GM23338 (cell line): ENCODE measurements at places on chromosomes 7 and 10.

GRCh38 chr10:119724593-119725516, 995 bp upstream of the INPP5F start:
- DNase-seq: peak; percentile 56

DNA sequence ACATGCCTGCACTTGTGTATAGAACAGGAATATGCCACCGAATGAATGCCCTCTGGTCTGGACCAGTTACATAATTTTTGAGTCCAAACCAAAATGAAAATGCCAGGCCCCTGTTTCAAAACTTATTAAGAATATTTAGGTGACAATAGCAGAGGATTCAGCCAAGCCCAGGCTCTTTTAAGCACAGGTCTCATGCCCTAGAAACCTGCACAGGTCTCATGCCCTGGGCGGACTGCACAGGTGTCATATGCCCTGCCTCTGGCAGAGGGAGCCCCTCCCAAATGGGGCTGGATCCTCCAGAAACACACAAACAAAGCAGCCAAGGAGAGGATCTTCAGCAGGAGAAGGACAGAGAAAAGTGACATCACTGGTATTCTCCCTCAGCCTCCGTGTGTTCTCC, 605.4 kb upstream of the NRP1 start:
- peak; percentile 24 for DNase-seq

DNA sequence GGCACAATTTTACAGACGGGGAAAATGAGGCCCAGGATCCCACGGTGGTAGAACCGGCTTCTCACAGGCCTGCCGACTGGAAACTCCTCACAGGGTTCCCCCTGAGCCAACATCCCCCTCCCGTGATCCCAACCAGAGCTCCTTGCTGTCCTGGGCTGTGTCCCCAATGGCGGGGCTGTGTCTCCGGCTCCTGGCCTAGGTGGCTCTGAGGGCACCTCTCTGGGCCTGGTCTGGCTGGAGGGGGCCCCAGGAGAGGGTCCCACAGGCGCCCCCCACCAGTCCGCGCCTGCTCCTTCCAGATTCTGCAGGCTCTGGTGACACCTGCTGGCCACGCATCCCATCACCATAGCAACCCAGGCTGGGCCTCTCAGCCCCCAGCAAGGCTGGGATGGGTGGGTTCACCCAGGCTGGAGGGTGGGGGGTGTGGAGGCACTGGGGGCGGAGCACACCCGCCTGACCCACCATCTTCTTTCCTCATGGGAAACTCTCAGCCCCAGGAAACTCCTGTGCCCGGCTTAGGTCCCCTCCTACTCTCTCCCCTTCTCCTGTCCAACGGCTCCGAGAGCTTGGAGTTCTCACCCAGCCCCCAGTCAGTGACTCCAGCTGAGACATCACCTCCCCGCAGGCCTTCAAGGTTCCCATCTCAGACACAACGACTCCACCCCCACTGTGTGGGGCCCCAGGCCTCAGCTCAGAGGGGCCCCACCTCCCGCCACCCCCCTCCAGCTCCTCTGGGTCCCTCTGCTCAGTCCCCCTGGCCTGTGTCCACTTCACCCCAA, 27.1 kb upstream of the TNRC18 start:
- peak; percentile 83 for DNase-seq

GRCh38 chr10:133441780-133442179, 12.0 kb upstream of the SCART1 start:
- no peak for DNase-seq

DNA sequence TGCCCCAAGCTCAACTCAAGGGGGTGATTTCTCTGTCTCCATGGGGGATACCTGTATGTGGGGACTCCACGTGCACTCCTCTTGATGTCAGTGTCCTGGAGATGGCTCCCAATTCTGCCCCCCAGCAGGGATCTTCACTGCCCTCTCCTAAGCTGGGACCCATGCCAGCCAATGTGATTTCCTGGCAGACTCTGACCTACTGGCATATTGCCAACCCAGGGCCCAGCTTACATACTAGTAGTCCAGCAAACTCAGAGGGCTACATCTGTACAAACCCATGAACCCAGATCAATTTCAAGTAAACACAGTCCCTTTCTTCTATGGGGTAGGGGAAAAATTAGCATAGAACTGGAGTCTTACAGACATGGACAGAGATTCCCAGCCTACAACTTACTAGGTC, 26.2 kb upstream of the BMPR1A start:
- DNase-seq: no peak

GRCh38 chr10:117609095-117609795, 66.7 kb downstream of the EMX2 start:
- DNase-seq: no peak

DNA sequence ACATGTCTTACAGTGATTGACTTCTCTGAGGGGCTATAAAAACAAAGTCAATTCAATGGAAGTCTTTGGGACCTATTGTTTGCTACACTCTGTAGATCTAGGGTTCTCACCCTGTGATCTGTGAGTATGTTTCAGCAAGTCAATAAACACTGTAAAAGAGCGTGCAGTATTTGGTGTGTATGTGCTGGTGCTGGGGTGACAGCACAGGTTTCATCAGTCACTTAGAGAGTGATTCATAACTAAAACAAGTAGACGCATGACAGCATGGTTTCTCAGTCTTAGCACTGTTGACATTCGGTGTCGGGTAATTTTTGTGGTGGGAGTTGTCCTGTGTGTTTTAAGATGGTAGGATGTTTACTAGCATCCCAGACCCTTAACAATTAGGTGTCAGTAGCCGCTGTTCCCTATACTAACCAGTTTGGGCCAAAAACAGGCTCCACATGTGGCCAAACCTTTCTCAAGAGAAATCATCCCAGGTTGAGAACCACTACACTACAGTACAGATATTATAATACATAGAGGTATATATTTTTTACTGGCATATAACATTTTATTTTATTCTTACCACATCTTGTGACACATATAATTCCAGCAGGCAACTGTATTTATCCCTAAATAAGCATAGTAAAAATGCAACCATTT, 411.8 kb downstream of the ARL4A start:
- DNase-seq: no peak

DNA sequence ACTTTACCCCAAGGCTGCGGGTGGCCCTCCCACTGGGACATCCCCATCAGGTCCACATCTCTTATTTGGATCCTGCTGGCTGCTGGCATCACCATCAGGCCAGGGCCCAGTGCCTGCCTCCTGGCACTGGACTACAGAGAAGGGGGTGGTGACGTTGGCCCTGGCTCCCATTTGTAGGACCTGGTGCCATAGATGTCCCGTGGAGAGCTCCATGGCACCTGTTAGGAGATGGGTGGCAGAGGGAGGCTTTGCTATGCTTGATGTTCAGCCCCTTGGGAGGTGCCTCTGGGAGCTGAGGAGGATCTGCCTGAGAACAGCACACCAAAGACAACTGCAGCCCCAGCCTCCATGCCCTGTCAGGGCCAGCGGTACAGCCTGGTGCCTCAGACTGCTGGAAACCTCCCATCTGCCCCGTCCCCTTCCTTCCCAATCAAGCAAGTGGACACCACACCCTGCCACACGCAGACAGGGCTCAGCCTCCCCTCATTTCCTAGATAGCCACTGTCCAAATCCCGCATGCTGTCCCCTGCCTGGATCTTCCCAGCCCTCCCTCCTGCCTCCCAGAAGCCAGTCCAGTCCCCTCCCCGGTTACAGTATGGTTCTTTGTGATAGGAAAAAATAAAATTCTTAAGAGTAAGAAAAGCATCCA, 230.0 kb upstream of the GRB10 start:
- no peak for DNase-seq

DNA sequence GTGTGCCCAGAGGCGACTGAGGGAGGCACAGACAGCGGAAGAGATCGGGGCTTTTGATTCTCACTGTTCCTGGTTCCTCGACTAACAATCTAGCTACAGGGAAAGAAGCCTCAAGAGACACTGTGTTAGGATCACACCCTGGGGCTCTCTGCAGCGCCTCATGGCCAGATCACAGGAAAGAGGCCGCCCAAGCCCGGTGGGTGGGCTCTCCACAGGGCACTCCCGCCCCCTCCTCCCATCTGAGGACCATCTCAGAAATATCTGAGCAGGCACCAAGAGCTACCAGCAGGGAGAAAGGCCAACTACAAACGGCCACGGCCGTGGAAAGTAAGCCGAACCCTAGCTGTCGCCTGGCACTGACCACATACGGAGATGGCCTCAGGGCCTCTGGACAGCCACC, 224.2 kb downstream of the MLLT10 start:
- no peak for DNase-seq

GRCh38 chr10:113235508-113235907, 285.5 kb downstream of the TCF7L2 start:
- DNase-seq: no peak

DNA sequence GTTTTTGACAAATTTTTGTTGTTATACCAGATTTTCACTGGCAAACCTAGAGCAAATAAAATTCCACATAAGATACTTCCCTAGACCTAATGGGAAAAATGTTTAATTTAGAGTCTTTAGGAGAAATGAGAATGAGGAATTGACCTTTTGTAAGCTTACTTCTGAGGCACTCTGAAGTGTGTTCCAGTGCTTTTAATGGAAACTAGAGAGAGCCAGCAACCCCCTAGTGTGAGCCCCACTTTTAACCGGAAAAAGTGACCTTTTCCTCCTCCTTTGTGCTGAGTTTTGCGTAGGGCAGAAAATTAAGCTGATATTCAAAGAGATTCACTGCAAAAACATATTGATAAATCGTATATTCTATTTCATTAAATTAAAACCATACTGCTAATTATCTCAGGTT, 5.2 kb downstream of the IKZF1 start:
- DNase-seq: no peak

GRCh38 chr7:43700059-43700501, 29.2 kb downstream of the COA1 start:
- peak; percentile 43 for DNase-seq

DNA sequence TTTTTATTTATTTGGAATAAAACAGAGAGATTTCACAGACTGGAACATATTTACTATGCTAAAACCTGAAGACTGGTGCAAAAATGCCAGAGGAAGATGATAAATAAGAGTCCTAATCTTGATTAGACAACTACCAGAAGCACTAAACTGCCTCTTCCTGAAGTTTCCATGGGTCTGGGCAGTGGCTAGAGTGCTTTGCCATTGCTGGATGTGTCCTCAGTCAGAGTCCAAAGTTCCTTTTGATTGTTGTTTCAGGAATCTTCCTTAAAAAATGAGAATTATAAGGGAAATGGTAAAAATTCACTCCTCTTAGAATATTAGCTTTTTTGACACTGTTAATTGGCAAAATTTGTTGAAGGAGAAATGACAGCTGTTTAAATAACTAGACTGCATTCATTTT, 86.3 kb upstream of the AHR start:
- no peak for DNase-seq

GRCh38 chr7:12422554-12423320, 19.1 kb upstream of the VWDE start:
- peak; percentile 43 for DNase-seq

DNA sequence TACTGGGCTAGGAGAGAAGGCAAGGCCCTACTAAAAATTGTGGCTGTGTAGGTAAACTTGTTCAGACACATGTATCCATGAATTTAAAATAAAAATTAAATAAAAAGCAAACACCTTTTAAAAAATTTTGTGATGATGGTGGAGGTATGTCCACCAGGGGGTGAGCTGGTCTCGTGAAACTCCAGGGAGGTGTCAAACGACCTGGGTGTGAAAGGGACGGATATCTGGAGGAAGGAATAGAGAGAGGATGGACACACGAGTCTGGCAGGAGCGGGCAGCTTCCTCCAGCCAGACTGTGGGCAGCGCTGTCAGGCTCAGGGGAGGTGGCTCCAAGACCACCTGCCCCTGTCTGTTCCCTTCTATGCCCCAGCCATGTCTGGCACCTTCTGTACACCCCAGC, 34.8 kb upstream of the DMBT1 start:
- peak; percentile 57 for DNase-seq

DNA sequence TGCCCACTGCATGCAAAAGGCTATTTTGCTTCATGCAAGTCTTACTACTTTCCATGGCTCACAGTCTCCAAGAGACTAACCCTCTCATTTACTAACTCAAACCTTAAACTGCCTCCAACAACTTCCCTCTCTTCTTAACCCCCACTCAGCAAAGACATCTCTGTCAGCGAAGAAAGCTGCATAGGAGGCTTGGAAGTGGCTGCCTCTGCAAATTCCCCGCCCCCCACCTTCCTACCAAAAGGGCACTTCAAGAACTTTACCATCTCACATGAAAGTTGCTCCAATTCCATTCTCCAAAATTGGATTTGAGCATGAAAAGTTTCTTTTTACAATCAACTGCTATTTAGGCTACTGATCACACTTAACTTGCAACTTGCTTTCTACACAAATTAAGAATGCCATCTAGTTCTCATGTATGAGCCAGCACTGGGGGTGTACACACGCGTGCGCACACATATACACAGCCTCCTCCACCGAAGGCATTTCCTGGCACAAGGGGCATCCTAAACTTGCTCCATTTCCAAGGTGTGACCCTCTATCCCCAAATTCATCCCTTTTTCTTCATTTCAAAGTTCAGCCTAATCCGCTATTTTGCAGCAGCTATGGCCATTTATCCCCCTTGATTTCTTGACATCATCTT, 1.8 kb downstream of the CCDC6 start:
- peak; percentile 76 for DNase-seq

GRCh38 chr7:33882950-33883670, 22.2 kb upstream of the BMPER start:
- DNase-seq: no peak

GRCh38 chr10:125531465-125531864, 151.5 kb downstream of the TEX36 start:
- peak; percentile 58 for DNase-seq

DNA sequence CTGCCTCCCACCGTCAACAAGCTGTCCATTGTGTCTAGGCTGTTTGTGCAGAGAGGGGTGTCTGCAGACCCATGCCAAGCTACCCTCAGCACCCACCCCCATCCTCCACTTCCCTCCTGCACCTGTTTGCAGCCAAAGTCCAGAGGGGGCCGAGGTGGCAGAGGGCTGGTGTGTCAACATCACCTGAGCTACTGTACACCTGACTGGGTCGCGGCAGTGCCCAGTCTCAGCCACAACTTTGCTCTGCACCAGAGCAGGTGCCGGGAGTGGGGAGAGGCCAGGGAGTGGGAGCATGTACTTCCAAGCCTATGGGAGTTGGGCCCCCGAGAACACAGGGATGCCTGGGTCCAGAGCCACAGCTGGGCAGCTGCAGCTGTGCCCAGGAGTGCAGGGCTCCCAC, 93.1 kb downstream of the AUTS2 start:
- no peak for DNase-seq

- DNase-seq: peak; percentile 88
These were observed 3.2 kb downstream of the NYAP1 start for GRCh38 chr7:100486753-100487446.

DNA sequence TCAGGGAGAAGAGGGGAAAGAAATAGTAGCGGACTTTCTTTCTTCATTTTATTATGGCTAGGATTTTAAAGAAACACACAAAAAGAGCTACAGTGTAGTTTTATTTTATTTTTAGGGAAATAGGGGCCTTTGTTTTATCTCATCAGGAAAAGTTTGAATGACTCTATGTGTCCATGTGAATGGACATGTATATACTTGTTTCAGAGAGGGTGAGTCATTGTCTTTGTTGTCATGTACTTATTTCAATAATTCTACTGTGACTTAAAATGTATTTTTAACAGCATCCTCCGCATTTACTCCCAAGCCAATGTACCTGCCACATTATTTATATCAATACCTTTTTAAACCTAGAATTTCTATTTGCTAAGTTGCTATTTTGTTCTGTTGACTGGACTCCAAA, 569.5 kb downstream of the SORCS3 start:
- no peak for DNase-seq
